ENCODE measurements at places on chromosomes 13 and 19. TPM values are rescaled to one million over a fixed set of nuclear protein-coding genes. Genes with fewer than 3 reads are reported as not detected.

DNA sequence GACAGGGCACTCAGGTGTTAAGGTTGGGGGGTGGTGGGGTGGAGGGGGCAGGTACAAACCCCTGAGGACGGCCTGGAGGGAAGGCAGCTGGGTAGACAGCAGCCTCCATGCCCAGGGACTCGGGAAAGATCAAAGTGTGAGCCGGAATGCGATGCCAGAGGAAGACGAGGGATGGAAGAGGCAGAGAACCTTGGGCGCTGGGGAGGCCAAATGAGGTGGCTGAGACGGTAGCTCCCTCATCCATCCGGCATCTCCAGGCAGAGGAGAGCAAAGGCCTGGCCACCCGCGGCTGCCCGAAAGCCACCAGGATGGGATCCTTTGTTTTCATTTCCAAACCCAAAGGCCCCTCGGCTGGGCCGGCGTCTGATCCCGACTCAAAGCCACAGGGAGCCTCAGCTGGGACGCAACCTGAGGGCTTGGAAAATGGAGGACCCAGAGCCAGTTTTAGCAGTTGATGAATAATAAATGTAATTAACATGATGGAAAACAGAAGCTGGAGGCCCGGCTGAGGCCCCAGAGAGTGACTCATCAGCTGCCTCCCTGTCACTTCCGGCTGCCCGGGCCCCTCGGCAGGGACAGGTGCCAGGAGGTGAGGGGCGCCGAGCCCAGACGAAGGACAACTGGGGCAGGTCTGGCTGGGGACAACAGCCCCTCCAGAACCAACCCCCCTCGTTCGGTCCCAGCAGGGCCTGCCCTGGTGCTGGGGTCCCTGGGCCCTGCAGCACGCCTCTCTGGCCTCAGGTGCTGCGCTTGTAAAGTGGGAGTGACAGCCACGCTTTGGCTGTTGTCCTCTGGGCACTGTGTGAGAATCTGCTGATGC is 61.6 kb downstream of the CEBPG start:
- no peaks in the 10 kb centered on the region for H3K36me3 ChIP-seq
- no peak overlapping the region for H3K4me3 ChIP-seq
- no peak overlapping the region for H3K27ac ChIP-seq

DNA sequence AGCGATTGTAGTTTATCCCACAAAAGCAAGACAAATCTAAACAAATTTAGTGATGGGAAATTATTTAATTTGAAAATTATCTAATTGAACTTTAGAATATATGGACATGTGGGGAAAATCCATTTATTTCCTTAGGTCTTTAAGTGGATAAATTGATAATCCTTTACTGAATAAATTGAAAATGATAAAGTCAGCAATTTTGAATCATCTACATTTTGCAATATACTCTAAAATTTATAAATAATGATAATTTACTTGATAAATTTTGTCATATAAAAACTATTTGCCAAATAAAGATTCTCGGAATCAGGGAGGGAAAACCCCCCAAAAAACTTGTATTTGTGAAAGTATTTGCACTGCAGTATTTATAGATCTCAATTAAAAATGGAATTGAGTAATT is 875.3 kb upstream of the SLITRK5 start:
- no peak overlapping the region for H3K4me3 ChIP-seq
- H3K27me3 ChIP-seq: no peaks in the 10 kb centered on the region
- H3K4me1 ChIP-seq: no peaks in the 10 kb centered on the region
- no peaks in the 10 kb centered on the region for H3K36me3 ChIP-seq

The NALCN gene
- 3.2 TPM for total RNA-seq

GRCh38 chr13:97878431-97879375 is 74.8 kb upstream of the IPO5 start:
- DNase-seq: no peak
- no peaks in the 10 kb centered on the region for H3K36me3 ChIP-seq
- no peaks in the 10 kb centered on the region for H3K27me3 ChIP-seq
- no peak overlapping the region for H3K4me3 ChIP-seq

DNA sequence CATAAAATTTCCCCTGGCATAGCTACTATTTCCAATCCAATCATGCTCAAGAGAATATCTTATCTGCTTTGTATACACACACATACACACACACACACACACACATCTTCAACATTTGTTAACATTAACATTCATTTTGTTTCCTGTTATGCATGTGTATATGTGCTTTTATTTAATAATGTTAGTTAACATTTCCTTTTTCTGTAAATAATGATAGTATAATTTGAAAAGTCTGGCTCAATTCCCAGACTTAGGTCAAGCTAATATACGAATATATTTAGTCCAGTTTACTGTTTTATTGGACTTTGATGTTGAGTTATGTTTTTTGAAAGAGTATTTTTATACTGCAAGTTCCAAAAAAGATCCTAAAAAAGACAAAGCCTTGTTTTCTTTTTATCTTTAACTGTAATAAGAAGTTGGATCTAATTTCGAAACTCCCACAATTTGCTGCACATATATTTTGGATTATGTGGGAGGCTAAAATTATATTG is 1072.4 kb downstream of the EFNB2 start:
- DNase-seq: no peak
- no peaks in the 10 kb centered on the region for H3K27me3 ChIP-seq

- no peak for DNase-seq
- no peaks in the 10 kb centered on the region for H3K36me3 ChIP-seq
- no peaks in the 10 kb centered on the region for H3K4me1 ChIP-seq
- H3K27me3 ChIP-seq: no peaks in the 10 kb centered on the region
- no peak overlapping the region for H3K4me3 ChIP-seq
Measured at GRCh38 chr13:61029064-61029463, 386.6 kb downstream of the PCDH20 start.

- no peak for DNase-seq
- no peaks in the 10 kb centered on the region for H3K36me3 ChIP-seq
- no peaks in the 10 kb centered on the region for H3K4me1 ChIP-seq
- H3K4me3 ChIP-seq: no peak overlapping the region
- no peak overlapping the region for H3K27ac ChIP-seq
Measured at GRCh38 chr13:80884056-80884785, 543.3 kb upstream of the SPRY2 start.

The CDC42EP5 gene
- 193 TPM for total RNA-seq

DNA sequence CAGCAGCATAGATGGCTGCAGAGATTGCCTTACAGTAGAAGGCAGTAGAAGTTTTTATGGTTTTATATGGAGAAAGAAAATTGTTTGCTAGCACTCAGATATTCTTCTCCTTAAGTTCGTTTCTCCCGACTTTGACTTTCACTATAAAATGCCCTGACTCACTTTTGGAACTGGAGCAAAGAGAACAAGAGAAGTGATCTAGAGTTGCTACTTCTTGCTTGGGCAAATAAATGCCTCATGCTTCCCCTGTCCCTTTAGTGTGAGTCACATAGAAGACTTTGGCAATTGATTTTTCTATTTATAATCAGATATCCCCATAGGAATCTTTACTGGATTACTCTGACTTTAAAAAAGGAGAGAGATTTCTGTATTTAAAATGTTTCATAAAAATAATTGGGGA is 46.9 kb downstream of the ITGBL1 start:
- H3K4me3 ChIP-seq: no peak overlapping the region
- H3K4me1 ChIP-seq: no peaks in the 10 kb centered on the region
- H3K36me3 ChIP-seq: no peaks in the 10 kb centered on the region
- H3K27me3 ChIP-seq: no peaks in the 10 kb centered on the region
- no peak overlapping the region for H3K27ac ChIP-seq

The CYSLTR2 gene
- 0.59 TPM for total RNA-seq

- no peak overlapping the region for H3K27ac ChIP-seq
- no peak for DNase-seq
- peaks cover 10% of the 10 kb centered on the region for H3K4me1 ChIP-seq
- no peaks in the 10 kb centered on the region for H3K36me3 ChIP-seq
Measured at GRCh38 chr19:18590273-18591272, 2.0 kb downstream of the REX1BD start.

- no peak overlapping the region for H3K27ac ChIP-seq
- H3K4me1 ChIP-seq: peaks cover 1% of the 10 kb centered on the region
- no peaks in the 10 kb centered on the region for H3K27me3 ChIP-seq
- H3K4me3 ChIP-seq: no peak overlapping the region
- DNase-seq: no peak
- H3K36me3 ChIP-seq: no peaks in the 10 kb centered on the region
Measured at GRCh38 chr19:756821-757688, 6.1 kb downstream of the MISP start.

DNA sequence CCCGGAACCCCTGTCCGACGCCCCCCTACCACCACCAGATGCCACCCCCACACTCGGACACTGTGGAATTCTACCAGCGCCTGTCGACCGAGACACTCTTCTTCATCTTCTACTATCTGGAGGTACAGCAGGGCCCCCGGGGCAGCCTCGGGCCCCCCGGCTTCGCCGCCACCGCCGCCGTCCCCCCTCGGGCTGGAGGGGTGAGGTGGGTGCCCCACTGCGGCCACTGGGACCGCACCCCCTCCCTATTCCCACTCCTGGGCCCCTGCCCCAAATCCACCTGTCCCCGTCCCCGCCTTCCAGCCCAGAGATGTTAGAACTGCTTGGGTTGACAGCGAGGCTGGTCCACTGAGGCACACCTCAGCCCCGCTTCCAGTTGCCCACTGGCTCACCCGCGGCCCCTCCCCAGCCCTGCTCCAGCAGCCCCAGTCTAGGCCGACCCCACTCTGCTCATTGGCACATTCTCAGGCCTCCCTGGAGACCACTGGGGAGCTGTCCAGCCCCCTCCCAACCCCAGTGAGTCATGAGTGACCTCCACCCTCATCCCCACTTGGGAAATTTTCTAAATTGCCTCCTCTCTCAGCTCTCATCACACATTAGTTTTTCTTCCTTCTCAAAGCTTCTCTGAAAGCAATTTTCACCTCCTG is 6.5 kb downstream of the LENG1 start:
- H3K27ac ChIP-seq: no peak overlapping the region
- no peaks in the 10 kb centered on the region for H3K27me3 ChIP-seq
- H3K4me3 ChIP-seq: no peak overlapping the region
- peaks cover 50% of the 10 kb centered on the region for H3K36me3 ChIP-seq
- no peak for DNase-seq

DNA sequence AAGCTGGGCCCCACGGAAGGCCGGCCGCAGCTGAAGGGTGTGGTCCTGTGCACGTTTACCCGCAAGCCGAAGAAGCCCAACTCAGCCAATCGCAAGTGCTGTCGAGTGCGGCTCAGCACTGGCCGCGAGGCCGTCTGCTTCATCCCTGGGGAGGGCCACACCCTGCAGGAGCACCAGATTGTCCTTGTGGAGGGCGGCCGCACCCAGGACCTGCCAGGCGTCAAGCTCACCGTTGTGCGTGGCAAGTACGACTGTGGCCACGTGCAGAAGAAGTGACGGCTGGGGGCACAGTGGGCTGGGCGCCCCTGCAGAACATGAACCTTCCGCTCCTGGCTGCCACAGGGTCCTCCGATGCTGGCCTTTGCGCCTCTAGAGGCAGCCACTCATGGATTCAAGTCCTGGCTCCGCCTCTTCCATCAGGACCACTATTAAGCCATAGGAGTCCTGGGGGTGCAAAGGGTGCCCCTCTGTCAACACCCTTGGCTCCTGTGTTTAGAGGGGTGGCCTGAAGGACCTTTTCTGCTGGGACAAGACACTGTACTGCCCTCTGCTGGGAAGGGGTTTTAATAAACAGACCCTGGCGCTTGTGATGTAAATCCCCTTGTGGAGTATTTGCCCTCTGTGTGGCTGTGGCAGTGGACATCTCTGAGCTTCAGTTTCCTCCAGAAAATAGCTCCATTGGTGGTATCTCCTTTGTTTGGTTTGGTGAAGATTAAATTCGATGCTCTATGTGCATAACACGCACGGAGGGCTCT is 1.9 kb downstream of the MRPS12 start:
- H3K4me3 ChIP-seq: no peak overlapping the region
- H3K27ac ChIP-seq: no peak overlapping the region
- no peak for DNase-seq
- H3K27me3 ChIP-seq: no peaks in the 10 kb centered on the region
- H3K4me1 ChIP-seq: peaks cover 5% of the 10 kb centered on the region

DNA sequence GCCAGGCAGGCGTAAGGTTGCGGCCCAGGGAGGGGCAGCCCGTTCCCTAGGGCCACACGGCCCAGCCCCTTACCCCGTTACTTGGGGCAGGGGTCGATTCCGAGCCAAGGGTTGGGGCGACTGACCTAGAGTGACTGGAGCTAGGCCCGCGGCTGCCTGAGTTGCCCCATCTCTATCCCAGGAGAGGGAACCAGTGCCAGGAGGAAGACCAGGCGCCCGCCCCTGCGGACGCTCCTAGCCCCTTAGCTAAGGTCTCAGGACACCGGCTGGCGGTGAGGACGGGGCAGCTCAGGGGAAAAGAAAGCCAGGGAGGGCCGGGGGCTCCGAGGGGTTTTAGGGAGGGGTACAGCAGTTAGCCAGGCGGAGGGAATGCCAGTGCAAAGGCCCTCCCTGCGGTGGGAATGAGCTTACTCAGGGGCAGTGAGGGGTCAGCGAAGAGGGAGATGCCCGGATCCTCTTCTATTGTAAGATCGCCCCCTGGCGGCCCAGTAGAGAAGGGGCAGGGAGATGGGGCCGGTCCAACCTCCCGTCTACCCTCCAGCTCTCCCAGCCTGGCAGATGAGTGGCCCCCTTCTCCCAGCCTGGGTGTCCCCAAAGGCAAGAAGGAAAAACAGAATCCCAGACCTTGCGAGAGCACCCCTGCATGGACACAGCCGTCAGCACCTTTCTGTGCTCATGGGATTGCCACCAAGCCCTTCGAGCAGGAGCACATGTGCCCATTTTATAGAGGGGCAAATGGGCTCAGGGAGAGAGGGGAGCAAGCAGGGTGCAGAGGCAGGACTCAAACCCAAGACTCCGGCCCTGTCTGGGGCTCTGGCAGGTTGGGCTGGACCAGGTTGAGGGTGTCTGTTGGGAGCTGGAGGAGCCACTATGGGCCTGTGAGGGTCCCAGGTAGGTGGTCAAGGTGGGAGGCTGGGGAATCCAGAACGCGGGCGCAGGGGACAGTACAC is 16.3 kb downstream of the CILP2 start:
- DNase-seq: no peak
- no peaks in the 10 kb centered on the region for H3K36me3 ChIP-seq
- peaks cover 2% of the 10 kb centered on the region for H3K27me3 ChIP-seq
- H3K4me1 ChIP-seq: no peaks in the 10 kb centered on the region
- no peak overlapping the region for H3K27ac ChIP-seq

DNA sequence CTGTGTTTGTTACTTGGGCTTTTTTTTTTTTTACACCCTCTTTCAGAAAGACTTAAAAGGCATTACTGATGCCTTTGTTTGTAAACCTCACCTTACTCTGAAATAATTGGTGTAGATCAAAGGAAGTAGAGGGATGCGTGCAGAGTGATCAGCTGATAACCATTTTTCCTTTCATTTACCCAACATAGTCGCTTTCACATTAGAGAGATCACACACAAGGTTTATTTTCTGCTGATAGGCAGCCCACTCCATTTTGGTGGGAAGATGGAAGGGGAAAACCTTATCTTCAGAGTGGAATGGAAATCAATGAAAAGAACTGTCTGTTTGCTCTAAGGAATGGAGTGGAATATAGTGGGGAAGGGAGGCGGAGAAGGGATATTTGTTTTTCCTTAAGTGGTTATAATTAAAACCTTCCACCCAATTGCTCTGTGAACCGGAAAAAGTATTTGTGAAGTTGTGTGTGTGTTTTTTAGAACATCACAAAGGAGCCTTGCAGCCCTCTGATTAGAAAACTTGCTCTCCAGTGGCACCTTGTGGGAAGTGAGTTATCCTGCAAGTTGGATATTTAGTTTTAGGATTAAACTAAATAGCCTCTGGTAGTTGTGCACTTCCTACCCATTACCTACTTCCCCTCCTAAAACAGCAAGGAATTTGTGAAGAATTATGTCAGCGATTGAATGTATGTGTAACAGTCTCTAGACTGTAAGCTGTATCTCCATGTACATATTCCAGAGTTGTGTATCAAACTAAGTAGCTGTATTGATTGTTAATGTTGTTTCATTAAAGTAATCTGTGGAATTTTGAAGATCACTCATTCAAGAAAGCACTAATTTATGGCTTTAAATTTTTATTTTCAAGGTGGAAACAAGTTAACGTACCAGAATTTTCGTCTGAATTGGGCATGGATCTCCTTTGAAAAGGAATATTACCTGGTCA is 76.8 kb downstream of the FREM2 start:
- H3K4me1 ChIP-seq: no peaks in the 10 kb centered on the region
- H3K4me3 ChIP-seq: no peak overlapping the region
- H3K36me3 ChIP-seq: no peaks in the 10 kb centered on the region
- H3K27ac ChIP-seq: no peak overlapping the region
- H3K27me3 ChIP-seq: no peaks in the 10 kb centered on the region
